Left renal cortex interstitium (tissue), 4 donors: ENCODE measurements at places on chromosomes 16 and 17. TPM values are rescaled to one million over a fixed set of nuclear protein-coding genes. Genes with fewer than 3 reads are reported as not detected.

ABCA3 gene
- 5.6 TPM for polyA plus RNA-seq

PIRT gene
- polyA plus RNA-seq: 0.03 TPM

KIF18B gene
- 16.9 TPM for polyA plus RNA-seq

MYH2 gene
- polyA plus RNA-seq: not detected

CES5A gene
- polyA plus RNA-seq: 0.09 TPM

IGFALS gene
- 2.4 TPM for polyA plus RNA-seq

KRTAP2-1 gene
- polyA plus RNA-seq: not detected

GRCh38 chr17:32256012-32256700, 9.5 kb upstream of the RHBDL3 start:
- no peak for DNase-seq

- DNase-seq: no peak
Observed at GRCh38 chr17:83029571-83029970, 49.8 kb upstream of the METRNL start.

- DNase-seq: no peak
Observed at GRCh38 chr16:2296661-2297505, 29.0 kb upstream of the RNPS1 start.

- peak; percentile 69 for DNase-seq
Observed at GRCh38 chr17:6473128-6473767, 29.0 kb downstream of the PIMREG start.

DNA sequence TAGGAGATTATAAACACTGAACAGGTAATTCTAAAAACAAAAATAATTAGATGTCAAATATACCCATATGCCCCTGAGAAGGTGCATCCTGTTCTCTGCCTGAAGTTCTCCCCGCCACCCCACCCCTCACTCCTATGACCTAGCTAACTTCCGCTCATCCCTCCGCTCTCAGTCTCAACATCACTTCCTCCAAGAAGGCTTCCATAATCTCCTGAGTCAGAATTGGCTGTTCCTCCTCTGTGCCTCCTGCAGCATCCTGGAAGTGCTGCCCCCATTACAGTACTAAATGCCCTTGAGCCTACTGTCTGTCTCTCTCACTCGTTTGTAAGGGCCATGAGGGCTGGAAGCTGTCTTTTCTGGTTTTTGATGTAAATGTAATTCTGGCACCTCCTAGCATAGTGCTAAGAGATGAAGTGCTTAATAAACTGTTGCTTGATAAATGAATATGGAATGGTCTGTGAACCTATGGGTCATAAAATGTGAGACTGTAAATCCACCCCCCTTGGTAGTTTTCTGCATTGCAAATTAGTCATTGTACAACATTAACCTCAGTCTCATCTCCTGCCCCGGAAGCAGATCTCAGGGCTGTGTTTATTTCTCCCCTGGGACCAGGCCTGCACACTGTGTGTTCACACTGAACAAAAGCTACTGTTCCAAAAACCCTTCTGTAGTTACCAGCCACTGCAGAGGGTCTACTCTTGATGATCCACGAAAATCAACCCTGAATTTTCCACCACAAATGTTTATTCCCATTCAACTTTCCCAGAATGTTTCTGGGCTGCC, 3.9 kb upstream of the MYO1D start:
- DNase-seq: no peak

GRCh38 chr17:49287481-49287880, 56.9 kb upstream of the PHOSPHO1 start:
- no peak for DNase-seq

DNA sequence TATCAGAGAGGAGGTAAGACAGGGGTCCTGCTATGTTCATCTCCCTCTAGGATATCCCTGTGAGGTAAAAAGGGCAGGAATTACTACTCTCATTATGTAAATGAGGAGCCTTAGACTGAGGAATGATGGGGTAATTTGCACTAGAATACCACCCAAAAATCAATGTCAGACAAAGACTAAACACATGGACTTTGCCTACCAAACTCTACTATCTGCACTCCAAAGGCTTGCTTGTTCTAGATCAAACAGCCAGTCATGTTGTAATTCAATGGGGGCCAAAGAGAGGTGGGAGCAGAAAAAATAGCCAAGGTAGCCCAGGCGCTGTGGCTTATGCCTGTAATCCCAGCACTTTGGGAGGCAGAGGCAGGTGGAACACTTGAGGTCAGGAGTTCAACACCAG, 120.7 kb downstream of the LYRM1 start:
- DNase-seq: no peak

- DNase-seq: no peak
Observed at GRCh38 chr17:30433514-30433913, 43.7 kb upstream of the GOSR1 start.

GRCh38 chr17:20266806-20267458, 200.4 kb downstream of the LGALS9B start:
- no peak for DNase-seq

GRCh38 chr16:85088570-85089199, 23.6 kb downstream of the CIBAR2 start:
- DNase-seq: no peak

- no peak for DNase-seq
Observed at GRCh38 chr17:57906910-57907309, 48.3 kb downstream of the CUEDC1 start.

DNA sequence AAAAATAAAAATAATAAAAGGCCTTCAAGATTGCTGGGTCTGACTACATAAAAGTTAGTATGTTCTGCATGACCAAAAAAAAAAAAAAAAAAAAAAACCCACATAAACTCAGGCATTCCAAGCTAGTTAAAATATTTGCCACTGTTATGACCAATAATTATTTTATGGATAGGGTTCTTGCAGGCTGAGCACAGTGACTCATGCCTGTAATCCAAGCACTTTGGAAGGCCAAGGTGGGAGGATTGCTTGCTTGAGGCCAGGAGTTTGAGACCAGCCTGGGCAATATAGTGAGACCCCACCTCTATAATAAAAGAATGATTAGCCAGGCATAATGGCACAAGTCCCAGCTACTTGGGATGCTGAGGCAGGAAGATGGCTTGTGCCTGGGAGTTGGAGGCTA, 8.1 kb downstream of the SCNN1B start:
- no peak for DNase-seq

DNA sequence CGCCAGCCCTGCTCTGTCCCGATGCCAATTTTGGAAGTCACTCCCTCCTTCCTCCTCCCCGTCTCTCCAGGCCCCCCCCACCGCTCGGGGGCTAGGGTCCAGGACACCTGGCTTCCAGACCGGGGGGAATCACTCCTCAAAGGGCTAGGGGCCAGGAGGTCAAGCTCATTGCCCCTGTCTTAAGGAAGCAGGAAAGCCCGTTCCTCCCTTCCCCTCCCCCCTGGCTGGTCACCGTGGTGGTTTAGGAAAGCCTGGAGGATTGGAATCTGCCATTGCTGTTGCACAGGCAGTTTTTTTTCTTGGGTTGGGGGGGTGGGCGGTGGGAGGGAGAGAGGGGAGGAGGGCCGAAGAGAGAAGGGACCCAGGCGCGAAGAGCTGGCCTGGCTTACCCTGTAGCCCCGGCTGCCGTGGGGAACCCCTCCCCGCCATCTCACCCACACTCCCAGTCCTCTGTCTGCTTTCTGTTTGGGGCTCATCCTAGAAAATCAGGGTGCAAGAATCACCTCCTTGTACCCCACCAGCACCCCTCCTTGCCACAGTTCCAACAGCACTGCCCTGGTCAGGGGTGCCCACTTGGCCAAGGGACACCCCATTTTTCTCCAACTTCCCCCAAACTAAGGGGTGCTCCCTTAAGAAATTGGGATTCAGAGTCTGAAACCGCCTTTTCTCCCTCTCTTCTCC, 2.9 kb upstream of the BCL6B start:
- no peak for DNase-seq

- DNase-seq: no peak
Observed at GRCh38 chr17:31318298-31318801, 3.1 kb downstream of the EVI2A start.

DNA sequence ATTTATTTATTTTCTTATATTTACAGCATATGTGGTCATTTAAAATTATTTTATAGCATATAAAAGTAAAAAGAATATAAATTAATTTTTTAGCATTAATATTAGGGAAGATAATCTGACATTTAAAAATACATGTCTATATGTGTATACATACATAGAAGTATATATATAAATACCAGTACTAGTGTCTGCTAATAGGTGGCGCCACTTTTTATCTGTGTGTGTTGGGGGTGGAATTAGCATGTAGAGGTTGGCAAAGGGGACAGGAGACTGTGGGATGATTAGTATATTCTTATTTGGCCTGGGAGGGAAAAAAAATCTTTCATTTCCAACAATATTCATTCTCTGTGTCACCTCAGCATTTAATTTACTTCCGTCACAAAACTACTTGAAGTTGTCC, 359.1 kb downstream of the WWOX start:
- no peak for DNase-seq

- no peak for DNase-seq
Observed at GRCh38 chr16:1014771-1015495, 33.4 kb downstream of the SOX8 start.

GRCh38 chr16:71449020-71449419, 7.2 kb upstream of the TLE7 start:
- DNase-seq: no peak

DNA sequence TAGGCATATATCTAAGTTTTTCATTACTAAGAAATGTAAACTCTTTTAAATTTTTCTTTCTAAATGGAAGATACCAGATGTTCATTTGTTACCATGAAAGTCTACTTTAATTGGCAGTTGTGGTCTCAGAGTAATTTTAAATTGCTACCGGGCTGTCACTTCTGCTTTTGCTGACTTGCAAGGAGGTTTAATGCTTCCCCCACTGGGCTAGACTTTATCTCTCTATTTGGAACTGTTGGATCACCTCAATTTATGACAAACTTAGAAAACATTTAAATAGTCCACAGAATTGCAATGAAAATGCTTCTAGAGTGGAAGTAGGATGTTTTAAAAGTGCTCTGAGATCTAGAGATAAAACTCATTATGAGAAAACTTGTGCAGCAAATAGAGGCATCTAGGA, 479.8 kb upstream of the GOT2 start:
- DNase-seq: no peak

DNA sequence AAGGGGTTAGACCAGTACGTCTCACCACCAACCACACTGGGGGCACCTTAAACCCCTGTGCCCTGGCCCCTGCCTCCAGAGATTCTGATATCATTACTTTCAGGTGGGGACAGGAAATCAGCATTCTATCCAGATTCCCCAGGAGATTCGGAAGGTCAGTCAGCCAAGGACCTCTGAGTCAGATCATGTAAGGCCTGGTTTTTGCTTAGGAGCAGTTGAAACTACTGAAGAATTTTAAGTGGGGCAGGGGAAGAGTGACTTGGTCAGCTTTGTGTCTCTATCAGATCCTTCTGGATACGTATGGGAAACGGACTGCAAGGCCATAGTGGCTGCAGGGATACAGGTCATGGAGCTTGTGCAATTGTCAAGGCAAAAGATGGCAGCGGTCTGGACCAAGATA, 9.0 kb downstream of the EMP2 start:
- no peak for DNase-seq

DNA sequence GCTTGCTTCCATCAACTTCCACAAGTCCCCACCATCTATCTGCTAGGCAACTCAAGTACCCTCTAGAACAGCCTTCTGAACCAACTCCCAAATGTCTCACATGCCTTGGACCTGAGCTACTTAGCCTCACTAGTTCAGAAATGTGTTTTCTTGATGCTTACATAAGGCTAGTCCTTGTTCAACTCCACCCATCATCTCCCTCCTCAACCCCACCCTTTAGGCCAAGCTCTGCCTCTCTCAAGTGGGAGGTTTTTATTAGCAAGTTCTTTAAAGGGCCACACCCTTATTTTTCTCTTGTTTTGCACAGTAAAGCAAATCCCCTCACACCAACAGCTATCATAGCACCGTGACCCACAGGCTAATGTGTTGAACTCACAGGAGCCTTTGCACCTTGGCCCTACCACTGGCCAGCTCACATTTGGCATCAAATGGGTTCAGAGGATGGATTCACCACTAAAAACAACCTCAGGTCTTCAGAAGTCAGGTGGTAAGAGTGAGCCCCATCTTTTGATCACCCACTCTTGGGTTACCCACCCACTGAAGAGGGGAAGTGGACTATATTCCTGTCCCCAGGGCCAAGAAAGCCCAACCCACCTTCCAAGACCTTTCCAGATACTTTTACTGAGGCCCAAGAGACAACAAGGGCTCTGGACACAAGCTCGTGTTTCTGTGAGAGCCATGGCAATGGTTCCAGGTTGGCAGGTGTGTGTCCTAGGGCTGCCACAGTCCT, 12.2 kb downstream of the PIK3R5 start:
- DNase-seq: no peak

DNA sequence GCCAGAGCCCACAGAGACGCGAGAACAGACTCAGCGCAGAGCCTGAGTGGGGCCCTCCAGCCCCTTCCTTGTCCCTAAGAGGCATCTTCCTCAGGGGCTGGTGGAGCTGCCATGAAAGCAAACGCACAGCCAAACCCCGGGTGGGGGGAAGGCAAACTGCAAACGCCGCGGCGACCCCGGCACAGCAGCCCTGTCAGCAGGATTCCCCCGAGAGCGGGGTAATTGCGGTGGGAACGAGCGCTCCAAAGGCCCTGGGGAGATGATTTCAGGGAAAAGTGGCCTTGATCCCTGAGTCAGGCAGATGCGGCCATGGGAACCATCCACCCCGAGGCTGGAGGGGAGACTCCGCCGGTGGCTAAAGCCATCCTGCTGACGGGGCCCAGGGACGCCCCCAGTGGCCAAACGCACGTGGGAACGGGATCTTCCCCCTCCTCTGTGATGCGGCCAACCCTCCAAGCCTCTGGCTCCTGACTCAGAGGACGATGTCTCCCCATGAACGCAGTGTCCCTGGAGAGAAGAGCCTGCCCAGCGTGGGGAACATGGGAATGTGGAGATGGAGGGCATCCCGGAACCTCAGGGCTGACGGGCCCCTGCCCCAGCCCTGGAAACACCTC, 25.1 kb downstream of the SLC7A5 start:
- no peak for DNase-seq

DNA sequence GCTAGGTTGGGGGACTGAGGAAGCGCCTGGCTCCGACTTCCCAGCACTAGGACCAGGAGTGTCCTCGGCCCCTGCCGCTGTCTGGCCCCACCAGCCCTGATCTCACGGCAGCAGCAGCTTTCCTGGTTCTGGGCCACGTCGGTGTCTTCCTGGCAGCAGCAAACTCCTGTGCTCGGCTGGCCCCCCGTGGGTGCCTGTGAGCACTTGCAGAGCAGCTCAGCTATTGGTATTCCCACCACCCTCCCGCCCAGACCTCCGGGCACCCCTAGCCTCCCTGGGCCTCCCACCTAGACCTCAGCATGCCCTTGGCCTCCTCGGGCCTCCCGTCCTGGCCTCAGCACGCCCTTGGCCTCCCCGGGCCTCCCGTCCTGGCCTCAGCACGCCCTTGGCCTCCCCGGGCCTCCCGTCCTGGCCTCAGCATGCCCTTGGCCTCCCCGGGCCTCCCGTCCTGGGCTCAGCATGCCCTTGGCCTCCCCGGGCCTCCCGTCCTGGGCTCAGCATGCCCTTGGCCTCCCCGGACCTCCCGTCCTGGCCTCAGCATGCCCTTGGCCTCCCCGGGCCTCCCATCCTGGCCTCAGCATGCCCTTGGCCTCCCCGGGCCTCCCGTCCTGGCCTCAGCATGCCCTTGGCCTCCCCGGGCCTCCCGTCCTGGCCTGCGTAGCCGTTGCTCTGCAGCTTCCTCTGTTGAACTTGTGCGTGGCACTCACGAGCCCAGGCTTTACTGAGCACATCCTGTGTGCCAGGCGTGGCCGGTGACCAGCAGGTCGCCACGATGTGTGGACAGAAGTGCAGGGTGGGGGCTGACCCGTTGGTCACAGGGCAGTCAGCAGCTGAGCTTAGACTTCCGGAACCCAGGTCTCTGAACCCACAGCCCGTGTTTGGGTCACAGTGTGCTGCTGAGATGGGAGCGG, 51.8 kb upstream of the ACSF3 start:
- DNase-seq: no peak

GRCh38 chr17:48179071-48179945, 71.7 kb downstream of the SNX11 start:
- DNase-seq: no peak
